ENCODE measurements at places on chromosomes 6 and 20.

DNA sequence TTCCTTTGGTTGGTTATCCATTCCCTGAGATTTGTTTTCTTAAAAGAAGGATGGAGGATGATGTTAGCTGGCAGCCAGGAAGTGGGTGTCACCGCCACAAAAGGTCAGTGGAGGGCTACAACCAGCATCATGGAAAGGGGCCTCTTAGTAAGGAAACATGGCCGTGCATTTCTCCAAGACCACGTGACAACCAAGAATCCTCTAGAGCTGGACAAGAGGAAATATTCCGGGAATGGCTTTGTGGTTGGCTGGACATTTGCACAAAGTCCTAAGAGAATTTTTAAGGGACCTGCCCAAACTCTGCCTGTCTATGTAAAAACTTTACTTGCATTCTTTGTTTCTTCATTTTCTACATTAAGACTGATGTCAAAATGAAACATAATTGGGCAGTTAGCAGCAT, 399.9 kb upstream of the MARCKS start:
- DNase-seq = peak; percentile 86

GRCh38 chr20:17545127-17545526, 13.9 kb upstream of the BFSP1 start:
- no peak for DNase-seq

- DNase-seq = no peak
Measured at GRCh38 chr20:17406051-17406590, 125.1 kb downstream of the BFSP1 start.

DNA sequence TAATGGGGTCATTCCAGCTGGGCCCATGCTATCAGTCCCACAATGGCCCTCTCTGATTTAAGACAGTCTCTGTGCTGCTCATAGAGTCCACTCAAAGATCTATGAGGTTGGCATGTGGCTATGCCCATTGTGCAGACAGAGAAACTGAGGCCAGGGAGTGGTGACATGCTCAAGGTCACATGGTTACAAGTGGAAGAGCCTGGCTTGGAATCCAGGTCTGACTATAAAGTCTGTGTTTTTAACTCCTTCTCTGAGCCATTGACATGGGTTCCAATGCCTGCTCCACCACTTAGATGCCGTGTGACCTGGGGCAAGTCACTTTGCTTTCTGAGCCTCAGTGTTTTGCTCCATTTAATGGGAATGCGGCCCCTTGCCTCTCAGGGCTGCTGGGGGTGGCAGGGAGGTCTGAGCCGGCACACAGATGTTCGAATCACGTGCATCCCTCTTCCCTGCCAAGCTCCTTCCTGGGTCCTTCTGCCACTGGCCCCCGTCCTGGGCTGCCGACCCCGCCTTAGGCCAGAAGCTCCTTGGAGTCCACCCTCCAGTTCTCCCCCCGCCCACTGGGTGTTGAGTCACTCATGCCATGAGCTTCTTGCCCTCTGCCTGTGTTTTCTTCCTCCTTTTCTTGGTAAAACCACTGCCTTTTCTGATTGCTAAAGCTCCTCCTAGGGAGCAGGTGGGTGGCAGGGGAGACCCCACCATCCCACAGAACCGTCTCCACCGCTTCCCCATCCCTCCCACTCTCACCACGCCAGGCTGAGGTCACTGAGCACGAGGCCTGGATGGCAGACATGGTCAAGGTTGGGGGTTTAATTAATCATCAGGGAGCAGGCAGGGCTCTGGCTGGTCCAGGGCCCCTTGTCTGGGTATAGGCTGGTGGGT, 35.7 kb downstream of the CEBPB start:
- peak; percentile 49 for DNase-seq

- DNase-seq = no peak
Measured at GRCh38 chr20:53555816-53556215, 37.8 kb downstream of the ZNF217 start.

- DNase-seq = peak; percentile 15
Measured at GRCh38 chr6:33750244-33750991, 3.7 kb upstream of the IP6K3 start.

GRCh38 chr6:123759472-123759871, 44.2 kb upstream of the NKAIN2 start:
- no peak for DNase-seq
